ENCODE measurements at places on chromosomes 6 and 20. TPM values are rescaled to one million over a fixed set of nuclear protein-coding genes. Genes with fewer than 3 reads are reported as not detected.

- no peak for DNase-seq
These were observed 14.9 kb upstream of the ZFAND3 start for GRCh38 chr6:37804586-37804985.

DNA sequence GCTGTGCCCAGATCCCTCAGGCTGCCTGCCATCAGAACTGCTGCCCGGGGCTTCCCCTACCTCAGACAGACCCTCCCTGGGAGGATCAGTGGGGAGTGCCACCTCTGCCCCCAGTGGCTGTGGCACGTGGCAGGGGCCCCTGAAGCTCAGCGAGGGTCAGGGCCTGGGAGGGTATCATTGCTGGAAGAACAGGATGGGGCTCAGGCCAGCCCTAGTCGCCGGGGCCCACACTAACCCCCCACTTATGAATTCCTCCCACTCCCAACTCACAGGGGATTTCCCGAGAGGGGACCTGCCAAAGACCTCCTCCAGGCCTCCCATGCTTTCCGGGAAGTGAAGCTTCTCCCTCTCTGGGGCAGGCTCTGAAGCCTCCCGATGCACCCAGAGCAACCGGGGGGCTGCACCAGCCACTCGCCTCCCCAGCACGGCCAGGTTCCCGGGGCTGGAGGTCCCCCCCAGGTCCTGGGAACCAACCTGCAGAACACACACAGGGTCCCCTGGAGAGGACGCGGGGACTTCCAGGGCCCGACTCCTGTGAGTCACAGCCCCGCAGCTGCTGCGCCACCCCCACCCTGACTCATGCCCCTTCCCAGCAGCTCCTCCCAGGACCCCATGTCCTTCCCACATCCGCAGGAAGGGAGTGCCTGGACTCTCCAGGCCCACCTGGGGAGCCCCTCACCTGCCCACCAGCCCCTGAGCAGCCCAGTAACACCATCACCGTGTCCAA is 2.5 kb downstream of the TNFRSF6B start:
- no peak for DNase-seq

SLC17A1 gene
- total RNA-seq = not detected

GRCh38 chr20:2418388-2418787 is 37.7 kb downstream of the TGM6 start:
- no peak for DNase-seq

NRSN1 gene
- total RNA-seq = not detected

GRCh38 chr6:69693762-69694161 is 103.0 kb downstream of the LMBRD1 start:
- DNase-seq = no peak

FLRT3 gene
- total RNA-seq = not detected

DNA sequence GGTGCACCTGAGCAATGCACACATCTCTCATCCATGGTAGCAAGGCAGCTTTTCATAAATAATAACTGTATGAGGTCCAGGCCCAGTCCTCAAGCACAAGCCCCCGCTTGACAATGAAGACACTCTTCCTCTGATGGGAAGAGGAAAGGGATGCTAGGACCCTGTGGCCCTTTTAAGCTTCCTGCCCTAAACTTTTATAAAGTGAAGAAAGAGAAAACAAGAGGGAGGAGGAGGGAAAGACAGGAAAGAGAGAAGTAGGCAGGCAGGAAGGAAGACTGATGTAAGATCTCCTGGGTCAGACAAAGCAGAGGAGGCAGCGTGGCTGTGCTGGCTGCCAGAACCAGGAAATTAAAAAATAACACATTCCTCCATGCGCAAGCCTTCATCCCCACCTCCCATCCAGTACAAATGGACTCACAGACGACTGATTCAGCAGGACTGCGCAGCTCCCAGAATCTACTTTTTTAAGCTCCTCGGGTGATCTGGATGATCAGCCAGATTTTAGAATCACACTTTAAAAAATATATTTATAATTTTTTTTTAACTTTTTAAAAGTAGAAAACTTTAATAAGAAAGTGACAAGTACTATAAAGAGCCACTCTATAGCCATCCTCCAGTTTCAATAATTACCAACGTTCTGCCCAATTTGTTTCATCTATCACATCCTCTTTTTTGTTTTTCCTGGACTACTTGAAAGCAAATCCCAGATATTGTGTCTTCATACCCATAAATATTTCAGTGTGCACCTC is 16.5 kb downstream of the TNFAIP3 start:
- no peak for DNase-seq

C20orf202 gene
- not detected for total RNA-seq

DNA sequence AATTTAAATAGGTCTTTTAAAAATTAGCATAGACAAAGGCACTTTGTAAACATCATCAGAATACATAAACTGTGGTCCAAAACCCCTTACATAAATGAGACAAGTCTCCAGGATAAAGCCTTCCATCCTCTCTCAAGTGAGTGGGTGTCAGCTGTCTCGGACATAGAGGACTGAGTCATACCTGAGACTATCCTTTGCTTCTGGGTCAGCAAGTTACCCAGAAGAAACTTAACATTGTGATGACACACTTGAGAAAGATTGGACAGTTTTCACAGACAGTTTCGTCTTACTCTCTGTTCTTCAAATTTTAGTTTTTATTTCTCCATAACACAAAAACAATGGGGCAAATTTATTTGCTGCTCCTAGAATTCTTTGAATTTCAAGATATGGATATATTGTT is 838.0 kb downstream of the DHX35 start:
- DNase-seq = no peak
